ENCODE measurements at places on chromosomes 11 and 22.

- no peak for DNase-seq
These were observed 171.3 kb downstream of the BLID start for GRCh38 chr11:121944556-121945230.

DNA sequence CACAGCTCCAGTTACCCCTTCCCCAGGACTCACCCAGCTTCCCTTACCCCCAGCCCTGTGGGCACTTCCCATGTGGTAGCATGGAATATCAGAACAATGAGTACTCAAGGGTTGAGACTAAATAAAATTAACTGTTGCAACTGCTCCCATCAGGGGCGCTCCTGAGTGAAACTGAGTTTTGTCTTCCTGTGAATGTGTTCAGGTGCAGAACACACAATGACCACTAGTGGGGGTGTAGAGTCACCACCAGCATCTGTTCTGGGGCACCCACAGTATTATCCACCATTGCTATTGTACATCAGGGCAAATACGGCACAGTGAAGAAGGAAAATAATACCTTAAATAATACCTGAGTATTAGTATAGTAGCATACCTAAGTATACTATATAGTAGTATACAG, 689.7 kb downstream of the TBC1D22A start:
- no peak for DNase-seq

GRCh38 chr22:24144778-24145085, 36.6 kb upstream of the SUSD2 start:
- no peak for DNase-seq

DNA sequence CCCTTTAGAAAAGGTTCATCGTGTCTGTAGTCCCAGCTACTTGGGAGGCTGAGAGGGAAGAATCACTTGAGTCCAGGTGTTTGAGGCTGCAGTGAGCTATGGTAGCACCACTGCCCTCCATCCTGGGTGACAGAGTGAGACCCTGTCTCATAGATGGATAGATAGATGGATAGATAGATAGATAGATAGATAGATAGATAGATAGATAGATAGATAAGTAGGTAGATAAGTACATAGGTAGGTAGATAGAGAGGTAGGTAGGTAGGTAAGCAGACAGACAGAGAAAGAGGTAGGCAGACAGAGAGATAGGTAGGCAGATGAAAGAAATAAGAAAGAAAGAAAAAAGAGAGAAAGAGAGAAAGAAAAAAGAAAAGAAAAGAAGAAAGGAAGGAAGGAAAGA, 156.4 kb downstream of the GRIK4 start:
- DNase-seq, result no peak

- DNase-seq, result no peak
These were observed 111.8 kb downstream of the CSNK2A3 start for GRCh38 chr11:11241284-11241683.

DNA sequence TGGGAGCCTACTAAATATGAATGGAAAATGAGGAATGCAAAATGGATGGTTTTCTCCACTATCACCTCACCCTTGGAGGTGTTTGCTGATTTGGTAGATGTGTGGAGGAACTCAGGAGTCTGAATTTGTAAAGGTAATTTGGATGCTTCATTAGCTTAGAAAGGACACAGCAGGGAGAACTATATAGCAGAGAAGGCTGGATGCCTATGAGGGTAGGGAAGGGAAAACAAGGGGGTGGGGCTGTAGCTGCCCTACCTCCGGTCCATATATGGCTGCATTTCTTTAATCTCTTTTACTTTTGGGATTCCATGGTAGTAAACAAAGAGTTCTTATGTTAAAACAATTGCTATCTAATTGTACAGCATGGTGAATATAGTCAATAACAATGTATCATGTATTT, 4.8 kb upstream of the EHF start:
- no peak for DNase-seq

DNA sequence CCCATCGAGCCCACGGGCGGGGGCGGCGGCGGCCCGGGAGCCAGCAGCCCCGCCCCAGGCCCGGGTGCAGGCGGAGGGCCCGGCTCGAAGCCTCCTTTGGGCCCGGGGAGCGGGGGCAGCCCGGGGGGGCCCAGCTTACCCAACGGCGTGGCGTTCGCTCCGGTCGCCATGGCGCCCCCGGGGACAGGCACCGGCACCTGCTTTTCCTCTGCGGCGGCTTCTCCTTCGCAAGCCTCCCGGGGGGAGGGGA, 194 bp downstream of the SF1 start:
- no peak for DNase-seq

GRCh38 chr11:12775955-12776354, 101.7 kb downstream of the TEAD1 start:
- DNase-seq, result no peak

All from nephron progenitor cell (in vitro differentiated cells).